ENCODE measurements at places on chromosomes 7 and 10. TPM values are rescaled to one million over a fixed set of nuclear protein-coding genes. Genes with fewer than 3 reads are reported as not detected.

Gene FAM20C
- total RNA-seq: 70.4 TPM

Gene CHST3
- total RNA-seq: 52.9 TPM

Gene PLAC9
- 17.2 TPM for total RNA-seq

Gene EXOC6
- total RNA-seq: 4.9 TPM

Gene CTNNA3
- total RNA-seq: under 0.01 TPM

Gene EGFR
- 63.6 TPM for total RNA-seq

Gene AGBL3
- total RNA-seq: 1.3 TPM

Gene SPAM1
- not detected for total RNA-seq

Gene NEBL
- total RNA-seq: not detected

Gene SCART1
- total RNA-seq: 5.2 TPM

Gene PLEKHS1
- 0.24 TPM for total RNA-seq

Gene CAMK2G
- total RNA-seq: 136 TPM

Gene SLC18A3
- total RNA-seq: not detected
